ENCODE measurements at places on chromosomes 7 and 10.

DNA sequence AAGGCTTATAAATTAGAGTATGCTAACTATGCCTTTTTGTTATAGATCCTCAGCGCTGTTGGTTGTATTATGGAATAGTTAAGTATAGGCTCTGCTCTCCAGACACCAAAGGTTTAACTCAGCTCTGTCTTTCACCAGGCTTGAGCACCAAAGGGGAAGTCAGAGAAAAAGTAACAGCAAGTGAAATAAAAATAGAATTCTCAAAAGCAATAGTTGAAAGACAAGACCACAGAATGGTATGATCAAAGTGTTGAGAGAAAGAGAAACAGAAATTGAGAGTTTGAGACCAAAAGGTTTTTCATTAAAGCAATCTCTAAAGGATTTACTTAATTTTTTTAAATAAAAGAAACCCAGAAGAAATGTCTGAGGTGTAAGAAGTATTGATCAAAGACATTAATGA, 529.8 kb upstream of the C7orf33 start:
- no peak for DNase-seq

GRCh38 chr7:156589808-156590207, 50.8 kb upstream of the RNF32 start:
- DNase-seq = no peak

GRCh38 chr10:119297207-119297968, 90.0 kb downstream of the GRK5 start:
- DNase-seq = no peak

- no peak for DNase-seq
Measured at GRCh38 chr10:97150013-97150595, 35.7 kb downstream of the SLIT1 start.

GRCh38 chr10:30392564-30392990, 41.4 kb upstream of the MAP3K8 start:
- peak; percentile 61 for DNase-seq

DNA sequence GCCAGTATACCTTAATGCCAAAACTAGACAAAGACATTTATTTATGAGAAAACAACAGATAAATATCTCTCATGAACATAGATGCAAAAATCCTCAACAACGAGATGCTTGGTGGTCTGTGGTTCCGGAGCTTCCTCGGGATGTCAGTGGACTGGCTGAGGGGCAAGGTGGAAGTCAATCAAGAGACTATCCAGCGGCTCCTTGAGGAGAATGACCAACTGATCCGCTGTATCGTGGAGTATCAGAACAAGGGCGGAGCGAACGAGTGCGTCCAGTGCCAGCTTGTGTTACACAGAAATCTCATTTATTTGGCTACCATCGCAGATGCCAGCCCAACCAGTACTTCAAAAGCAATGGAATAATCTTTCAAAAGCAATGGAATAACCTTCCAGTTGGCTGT, 60.0 kb upstream of the PARD3 start:
- no peak for DNase-seq

- DNase-seq = no peak
Measured at GRCh38 chr7:17680026-17680425, 260.3 kb downstream of the SNX13 start.

- DNase-seq = no peak
Measured at GRCh38 chr7:80372415-80372814, 139.4 kb downstream of the GNAT3 start.

DNA sequence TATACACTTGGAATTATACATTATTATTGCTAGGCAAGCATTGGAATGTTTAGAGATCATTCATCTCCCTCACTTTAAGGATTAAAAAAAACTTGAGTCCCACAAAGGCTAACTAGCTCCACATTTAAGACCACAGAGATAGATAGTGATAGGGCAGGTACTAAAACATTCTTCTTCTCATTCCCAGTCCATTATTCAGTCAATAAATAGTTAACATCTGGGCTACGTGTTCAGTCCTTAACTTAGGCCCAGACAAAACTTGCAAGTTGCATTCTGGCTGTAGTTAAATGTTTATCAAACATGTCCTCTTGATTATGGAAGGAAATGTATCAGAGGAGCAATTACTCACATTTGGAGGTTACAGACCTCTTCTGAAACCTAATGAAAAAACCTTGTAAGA, 2.4 kb downstream of the GNG11 start:
- no peak for DNase-seq

DNA sequence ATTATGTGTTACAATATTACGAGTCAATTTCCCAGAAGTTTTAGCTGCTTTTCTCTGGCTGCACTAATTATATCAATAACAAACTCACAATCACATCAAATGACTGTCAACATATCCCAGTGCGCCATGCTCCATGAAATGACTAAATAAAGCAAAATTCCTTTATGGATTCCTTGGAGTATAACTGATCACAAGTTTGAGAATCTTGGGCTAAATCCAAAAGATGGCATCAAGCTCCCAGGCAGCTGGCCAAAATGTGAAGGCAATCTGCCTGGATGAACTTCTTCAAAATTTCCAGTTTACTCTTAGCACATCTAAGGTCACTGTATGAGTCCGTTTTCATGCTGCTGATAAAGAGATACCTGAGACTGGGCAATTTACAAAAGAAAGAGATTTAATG, 210.8 kb downstream of the CCSER2 start:
- no peak for DNase-seq

DNA sequence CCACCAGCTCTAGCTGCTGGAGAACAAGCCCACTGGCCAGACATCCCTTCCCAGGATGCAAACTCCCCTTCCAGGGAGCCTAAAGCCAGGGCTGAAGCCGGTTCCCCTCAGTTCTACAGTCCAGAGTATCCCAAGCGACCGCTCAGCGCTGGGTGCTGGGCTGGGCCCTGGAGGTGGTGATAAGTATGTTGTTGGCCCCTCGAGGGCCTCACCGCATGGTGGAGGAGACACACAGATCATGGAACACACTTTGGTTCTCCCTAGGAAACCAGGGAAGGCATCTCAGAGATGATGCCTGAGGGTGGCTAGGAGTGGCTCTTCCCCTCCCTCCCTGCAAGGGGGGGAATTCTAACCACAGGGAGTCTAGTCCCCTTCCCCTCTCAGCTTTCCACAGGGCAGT, 4.4 kb downstream of the PODXL start:
- DNase-seq = no peak

GRCh38 chr10:126352453-126352852, 35.8 kb downstream of the ADAM12 start:
- DNase-seq = no peak

DNA sequence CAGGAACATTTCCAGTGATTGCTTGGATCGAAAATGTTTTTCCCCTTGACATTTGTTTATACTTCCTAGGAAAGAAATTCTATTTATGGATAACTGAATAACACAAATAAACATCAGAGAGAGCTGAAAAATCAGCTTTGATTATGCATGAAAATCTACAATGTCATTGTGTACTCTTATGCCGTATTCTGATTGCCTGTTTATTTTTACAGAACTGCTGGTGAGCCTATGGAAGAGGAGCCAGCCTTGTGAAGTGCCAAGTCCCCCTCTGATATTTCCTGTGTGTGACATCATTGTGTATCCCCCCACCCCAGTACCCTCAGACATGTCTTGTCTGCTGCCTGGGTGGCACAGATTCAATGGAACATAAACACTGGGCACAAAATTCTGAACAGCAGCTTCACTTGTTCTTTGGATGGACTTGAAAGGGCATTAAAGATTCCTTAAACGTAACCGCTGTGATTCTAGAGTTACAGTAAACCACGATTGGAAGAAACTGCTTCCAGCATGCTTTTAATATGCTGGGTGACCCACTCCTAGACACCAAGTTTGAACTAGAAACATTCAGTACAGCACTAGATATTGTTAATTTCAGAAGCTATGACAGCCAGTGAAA, 121.5 kb downstream of the TWIST1 start:
- DNase-seq = no peak
